ENCODE measurements at places on chromosomes 4 and X.
A peak's percentile ranks its signal among the peaks of the same experiment; 100 is the strongest.

- DNase-seq = peak; percentile 22
Observed at GRCh38 chr4:27844376-27844775, 983.7 kb downstream of the STIM2 start.

- DNase-seq = no peak
Observed at GRCh38 chr4:13766761-13767540, 139.4 kb upstream of the BOD1L1 start.

- no peak for DNase-seq
Observed at GRCh38 chr4:5112333-5113095, 61.2 kb downstream of the STK32B start.

DNA sequence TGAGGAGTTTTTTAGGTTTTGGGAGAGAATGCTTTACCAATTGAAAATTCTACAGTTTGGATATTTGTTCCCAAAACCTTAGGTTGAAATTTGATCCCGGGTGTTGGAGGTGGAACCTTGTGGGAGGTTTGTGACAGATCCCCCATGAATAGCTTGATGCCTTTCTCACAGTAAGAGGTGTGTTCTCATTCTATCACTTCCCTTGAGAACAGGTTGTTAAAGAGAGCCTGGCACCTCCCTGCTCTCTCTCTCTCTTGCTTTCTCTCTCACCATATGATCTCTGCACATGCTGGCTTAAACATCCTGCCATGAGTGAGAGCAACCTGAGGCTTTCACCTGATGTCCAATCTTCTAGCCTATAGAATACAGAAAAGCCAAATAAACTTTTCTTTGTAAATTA lies 1475.5 kb upstream of the AGA start:
- no peak for DNase-seq

GRCh38 chrX:153460826-153461225 lies 9.6 kb downstream of the HAUS7 start:
- no peak for DNase-seq

GRCh38 chrX:78658414-78658813 lies 714 bp downstream of the RTL3 start:
- no peak for DNase-seq

GRCh38 chrX:103663981-103664762 lies 22.3 kb downstream of the MORF4L2 start:
- no peak for DNase-seq

GRCh38 chrX:3262901-3263300 lies 83.6 kb downstream of the MXRA5 start:
- DNase-seq = peak; percentile 72

DNA sequence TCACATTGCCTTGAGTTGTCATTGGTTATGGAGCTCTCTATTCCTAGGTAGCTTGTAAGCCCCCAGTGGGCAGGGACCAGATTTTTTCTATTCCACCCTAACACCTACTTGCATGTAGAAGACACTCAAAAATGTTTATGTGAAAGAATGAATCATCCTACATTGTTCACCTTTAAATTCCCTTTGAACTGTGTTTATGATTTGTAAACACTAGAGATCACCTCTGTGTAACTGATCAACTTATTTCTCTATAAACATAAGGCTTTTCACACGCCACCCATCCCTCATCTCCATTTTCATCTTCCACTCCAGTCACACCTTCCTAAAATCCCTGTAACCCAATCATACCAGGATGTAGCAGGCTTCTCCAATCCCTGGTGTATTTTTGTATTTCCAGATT lies 142.6 kb upstream of the LEF1 start:
- no peak for DNase-seq

GRCh38 chrX:124194901-124195300 lies 137.6 kb upstream of the TEX13D start:
- no peak for DNase-seq

- DNase-seq = no peak
Observed at GRCh38 chrX:4661771-4662170, 948.3 kb upstream of the PRKX start.

DNA sequence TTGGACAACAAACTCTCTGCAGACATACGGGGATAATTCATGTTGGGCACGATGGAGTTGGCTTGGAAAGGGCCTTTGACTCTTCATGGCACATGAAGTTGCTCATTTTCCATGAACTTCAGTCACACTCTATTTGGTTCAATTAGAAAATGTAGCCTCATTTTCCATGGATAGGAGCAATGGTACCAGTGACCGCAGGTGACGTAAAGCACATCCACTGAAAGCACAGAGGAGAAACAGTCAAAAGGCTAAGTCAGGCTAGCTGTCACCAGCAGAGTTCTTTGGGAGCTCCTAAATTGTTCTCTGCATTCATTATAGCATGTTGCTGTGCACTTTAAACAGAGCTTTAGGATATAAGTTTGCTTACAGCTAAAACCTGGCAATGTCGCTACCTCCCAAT lies 39.9 kb upstream of the MAP3K15 start:
- DNase-seq = no peak

GRCh38 chrX:69088171-69088938 lies 76.9 kb downstream of the PJA1 start:
- DNase-seq = no peak

- DNase-seq = no peak
Observed at GRCh38 chrX:111861605-111862004, 14.4 kb upstream of the TRPC5OS start.

DNA sequence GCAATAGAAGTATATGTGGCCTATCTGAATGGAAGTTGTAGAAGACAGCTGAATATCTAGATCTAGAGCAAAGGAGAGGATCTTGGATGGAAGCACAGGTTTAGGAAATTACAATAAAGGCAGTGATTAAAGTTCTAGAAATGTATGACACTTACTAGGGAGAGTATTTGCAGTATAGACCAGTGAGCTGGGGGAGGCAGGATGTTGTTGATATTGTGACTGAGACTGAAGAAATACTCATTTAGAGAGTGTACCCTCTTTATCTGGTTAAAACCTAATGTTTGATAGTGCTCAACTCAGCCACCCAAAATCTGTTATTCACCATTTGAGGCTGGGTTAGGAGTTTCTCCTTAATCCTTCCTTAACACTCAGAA lies 439.5 kb downstream of the GRXCR1 start:
- no peak for DNase-seq

GRCh38 chr4:8181844-8182243 lies 17.2 kb upstream of the SH3TC1 start:
- no peak for DNase-seq

DNA sequence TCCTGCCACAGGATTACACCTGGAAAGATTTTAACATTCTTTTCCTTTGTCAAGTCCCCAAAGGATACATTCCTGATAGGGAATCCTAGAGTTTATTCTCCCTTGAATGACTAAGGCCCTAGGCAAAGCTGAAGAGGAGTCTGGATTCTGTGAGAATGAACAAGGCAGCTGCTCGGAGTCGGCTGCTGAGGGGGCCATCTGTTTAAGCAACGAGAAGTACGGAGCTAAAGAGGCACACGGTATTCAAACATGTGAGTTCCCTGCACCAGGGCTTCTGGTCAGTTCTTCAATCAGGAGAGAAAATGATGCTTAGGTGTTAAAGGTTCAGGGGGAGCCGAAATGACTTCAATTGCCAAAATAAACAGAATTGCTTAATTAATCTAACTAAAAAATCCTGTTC lies 97.6 kb downstream of the MGST2 start:
- no peak for DNase-seq

DNA sequence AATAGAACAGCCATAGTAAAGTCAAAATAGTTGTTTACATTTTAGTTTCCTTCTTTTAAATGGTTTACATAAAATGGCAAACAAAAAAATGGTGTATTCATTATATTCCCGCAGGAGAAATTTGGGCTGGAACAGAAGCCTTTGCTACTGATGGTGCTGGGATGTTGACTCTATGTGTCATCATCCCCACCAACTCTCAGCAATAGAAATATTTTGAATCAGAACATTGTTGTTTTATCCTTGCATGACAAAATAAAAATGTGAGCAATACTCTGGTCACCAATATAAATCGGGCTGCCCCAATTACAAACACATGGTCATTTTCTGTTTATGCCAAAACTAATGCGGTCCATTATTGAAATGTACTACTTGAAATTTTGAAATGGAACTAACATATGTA lies 1131.6 kb upstream of the PCDH7 start:
- DNase-seq = no peak

GRCh38 chrX:120719622-120720021 lies 89.8 kb upstream of the C1GALT1C1 start:
- DNase-seq = no peak

DNA sequence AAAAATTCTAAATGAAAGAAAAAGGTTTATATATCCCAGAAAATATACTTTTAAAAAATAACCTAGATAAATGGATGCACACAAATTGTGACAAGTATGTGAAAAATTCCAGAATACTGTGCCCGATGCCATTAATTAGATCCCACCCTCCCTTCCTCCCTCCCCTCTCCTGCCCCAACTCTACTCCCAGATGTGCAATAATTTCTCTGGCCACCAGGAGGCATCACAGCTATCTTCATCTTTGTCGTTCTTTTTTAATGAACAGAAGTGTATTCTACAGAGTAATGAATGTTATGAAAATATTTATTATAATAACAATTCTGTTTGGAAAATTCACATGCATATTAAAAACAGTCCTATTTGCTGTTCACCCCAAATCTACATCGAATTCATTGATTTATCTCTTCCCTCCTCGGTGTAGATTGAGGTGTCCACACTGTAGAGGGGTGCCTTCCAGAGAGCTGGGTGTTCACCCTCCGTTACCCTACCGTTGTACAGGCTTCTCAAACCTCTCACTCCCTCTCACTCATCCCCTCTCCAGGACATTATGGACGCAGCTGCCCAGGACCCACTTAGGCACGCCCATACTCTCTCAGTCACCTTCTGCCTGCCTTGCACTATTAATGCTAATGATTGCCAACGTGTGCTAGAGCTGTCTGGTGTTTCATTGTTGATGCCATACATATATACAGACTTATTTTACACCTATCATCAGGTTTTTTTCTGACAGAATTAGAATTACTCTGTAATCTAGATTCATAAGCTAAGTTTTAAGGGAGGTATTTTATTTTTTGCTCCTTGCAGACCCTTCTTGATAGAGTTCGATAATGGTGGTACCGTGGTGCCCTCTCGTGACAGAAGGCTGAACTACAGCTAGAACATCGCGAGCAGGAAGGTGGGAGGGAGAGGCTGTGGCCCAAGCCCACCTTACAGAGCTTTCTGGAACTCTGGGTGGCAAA lies 14.1 kb downstream of the RAB40AL start:
- DNase-seq = no peak

DNA sequence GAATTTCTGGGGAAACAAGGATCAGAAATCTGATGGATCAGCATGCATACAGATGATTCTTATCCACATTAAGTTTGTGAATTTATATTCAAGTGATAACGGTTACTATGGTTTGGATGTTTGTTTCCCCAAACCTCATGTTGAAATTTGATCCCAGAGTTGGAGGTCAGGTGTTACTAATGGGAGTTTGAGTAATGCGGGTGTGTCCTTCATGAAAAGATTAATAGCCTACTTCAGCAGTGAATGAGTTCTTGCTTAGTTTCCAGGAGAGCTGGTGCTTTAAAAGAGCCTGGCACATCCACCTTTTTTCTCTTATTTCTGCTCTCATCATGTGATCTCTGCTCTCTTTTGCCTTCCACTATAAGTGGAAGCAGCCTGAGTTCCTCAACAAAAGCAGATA lies 712.4 kb downstream of the IL1RAPL1 start:
- DNase-seq = no peak

GRCh38 chr4:177737387-177737940 lies 295.2 kb upstream of the AGA start:
- no peak for DNase-seq

DNA sequence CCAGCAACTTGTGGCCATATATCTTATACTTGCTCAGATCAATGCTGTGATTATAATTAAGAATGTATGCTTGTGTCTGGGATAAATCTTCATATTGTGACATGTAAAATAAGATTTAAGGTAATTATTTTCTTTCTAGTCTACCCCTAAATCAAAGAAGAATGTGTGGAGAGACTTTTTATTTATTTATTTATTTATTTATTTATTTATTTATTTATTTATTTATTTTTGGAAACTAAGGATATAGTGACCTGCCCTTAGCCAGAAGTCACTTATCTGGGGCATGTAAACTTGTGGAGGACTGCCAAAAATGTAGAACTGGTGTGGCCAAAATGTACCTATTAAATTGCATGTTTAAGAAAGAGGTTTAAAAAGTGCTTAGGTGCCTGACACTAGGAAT lies 144.3 kb downstream of the BEND2 start:
- DNase-seq = no peak

DNA sequence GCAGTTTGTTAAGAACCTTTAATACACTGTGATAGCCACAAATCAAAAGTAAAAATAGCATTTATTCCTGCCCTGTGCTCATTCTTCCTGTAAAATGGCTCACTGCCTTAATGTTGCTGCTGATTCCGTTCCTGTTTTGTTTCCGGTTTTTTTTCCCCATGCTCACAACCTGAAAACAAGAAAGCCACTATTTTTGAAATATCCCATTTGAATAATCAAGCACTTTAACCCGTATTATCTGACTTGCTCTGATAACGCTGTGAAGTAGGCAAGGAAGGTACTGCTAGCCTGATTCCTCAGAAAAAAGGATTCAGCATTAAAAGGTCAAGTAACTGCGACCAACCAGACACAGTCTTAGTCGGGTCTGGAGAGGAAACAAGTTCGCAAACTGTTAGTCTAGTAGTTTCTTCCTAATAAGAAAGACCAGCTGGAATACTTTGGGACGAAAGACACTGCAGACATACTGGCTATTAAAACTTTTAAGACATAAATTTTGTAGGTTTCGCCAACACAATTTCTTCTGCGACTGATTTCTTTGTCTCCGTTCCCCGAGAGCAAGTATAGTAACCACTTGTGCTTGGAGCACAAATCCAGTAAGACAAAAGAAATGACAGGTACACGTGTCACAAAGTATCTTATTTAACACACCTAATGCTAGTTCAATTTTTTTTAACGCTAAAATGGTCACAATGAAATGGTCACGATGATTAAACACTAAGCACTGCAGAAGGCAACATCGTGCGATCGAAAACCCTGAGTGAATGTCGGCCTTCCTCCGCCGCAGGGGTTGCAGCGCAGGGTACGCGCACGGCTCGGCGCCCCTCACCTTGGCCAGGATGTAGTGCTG lies 802 bp downstream of the COX18 start:
- no peak for DNase-seq

- DNase-seq = no peak
Observed at GRCh38 chr4:37982736-37983135, 22.5 kb downstream of the PTTG2 start.

DNA sequence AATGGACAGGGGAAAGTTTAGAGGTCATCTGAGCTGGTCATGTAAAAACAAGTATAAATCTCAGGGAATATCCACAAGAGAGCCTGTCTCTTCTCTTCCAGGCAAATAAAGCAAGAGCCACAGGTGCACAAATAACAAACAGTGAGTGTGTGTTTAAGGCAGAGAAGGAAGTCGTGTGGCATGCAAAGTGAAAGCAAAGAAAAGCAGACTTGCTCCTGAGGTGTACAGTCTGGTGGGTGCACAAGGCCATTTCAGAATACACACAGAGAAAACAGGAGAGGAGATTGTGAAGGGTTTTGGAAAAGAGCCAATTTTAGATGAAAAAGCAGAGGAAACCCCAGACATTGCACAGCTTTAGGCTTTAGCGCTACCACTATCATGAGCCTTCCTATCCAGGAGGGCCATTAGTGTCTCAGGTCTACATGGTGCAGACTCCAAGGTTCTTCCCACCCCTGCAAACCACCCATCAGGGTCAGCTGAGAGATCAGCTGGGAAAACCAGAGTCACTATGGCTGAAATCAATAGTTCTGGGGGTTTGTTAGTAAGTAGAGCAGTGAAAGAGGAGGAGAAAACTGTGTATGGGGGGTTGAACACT lies 355.8 kb downstream of the KLHL4 start:
- DNase-seq = no peak
